ENCODE measurements at places on chromosomes 16 and 17.

DNA sequence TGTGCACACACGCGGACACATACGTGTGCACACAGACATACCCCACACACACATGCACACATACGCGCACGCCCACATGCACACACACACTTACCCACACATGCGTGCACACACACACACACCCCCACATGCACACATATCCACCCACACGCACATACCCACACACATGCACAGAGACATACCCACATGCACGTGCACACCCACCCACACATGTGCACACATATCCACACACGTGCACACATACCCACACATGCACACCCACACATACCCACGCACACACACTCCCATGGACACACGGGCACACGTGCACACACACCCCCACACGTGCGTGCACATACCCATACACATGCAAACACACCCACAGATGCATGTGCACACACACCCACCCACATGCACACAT, 27.2 kb upstream of the PVALEF start:
- no peak for DNase-seq

GRCh38 chr16:50037662-50038220, 12.7 kb downstream of the CNEP1R1 start:
- no peak for DNase-seq

GRCh38 chr16:3115561-3115960, 3.2 kb downstream of the ZNF205 start:
- DNase-seq = peak; percentile 55

DNA sequence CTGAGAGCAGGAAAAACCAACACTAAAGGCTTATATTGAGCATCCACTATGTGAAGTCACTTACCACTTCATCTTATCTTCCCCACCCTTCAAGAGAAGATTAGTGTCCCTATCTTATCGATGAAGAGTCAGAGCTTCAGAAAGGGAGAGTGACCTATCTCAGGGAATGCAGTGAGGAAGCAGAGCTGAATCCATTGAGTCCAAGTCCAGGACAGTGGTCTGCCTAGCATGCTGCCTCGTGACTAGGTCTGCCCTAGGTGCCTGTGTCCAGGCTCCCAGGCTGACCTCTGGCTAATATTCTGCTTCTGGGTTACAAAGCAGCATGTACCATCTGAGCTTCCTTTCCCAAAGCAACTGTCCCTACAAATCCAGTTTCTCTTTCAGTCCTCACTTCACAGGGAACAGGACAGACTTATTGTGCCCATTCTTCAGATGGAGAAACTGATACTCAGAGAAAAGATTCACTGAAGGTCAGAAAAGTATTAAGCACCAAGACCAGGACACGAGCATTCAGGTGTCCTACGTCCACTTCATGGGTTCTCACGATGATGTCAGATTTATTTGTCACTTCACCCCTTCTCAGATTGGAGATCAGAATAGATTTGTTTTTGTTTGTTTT, 13.3 kb upstream of the FZD2 start:
- no peak for DNase-seq

- DNase-seq = no peak
Observed at GRCh38 chr17:80846932-80847331, 144.7 kb upstream of the CHMP6 start.

DNA sequence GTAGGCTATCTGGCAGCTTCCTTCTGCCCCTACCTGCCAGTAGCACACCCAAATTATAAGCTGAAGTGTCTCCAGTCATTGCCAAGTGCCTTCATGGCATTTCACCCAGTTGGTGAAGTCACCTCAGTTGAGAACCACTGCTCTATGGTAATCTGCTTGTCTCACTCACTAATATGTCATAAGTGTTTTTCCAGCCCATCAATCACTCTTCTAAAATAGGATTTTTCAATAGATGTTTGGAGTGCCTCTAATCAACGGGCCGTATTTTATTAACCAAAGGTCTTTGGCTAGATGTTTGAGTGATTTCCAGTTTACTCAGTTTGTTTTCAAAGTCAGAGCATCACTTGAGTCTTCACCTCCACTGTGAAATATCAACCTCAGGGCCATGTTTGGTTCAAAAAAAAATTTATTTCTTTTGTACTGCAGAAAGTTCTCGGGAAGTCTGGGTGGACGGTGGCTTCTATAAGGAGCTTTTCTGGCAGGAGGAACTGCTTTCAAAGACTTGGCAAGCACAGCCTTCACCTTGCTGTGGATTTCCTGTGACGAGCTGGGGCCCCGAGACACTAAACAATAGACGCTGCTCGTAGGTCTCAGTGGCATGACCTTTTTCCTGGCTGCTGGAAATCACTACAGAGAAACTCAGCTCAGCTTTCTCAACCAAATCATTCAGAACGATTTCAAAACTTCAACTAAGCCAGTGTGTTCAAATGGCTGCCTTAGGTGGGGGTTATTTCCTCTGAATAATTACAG, 95.2 kb upstream of the FOXF1 start:
- DNase-seq = no peak

DNA sequence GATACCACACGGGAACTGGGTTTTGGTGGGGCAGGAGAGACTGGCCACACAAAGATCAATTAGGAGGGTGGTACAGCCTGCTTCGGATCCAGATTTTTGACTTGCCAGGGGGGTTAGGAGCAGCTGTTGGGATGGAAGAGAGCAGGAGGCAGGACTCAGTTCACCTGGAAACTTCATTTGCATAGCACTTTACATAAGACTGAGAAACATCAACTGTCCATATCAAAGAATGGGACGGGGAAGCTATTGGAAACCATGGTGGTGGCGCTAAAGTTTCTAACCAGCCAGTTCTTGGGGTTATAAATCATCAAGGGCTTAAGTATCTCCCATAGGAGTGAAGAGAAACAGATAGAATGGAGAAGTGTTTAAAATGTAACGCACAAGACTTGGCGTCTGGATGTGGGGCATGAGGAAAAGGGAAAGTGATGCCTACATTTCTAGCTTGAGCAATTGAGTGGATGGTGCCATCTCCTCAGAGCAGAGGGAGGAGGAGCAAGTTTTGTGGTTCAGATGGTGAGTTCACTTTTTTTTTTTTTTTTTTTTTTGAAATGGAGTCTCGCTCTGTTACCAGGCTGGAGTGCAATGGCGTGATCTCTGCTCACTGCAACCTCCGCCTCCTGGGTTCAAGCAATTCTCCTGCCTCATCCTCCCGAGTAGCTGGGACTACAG, 6.4 kb upstream of the SRCAP start:
- no peak for DNase-seq

Measured in NCI-H524 (cell line).